ENCODE measurements at places on chromosomes 2 and 18.

GRCh38 chr2:215921895-215922294 is 91.5 kb downstream of the MREG start:
- no peaks in the 10 kb centered on the region for H3K4me1 ChIP-seq
- no peaks in the 10 kb centered on the region for H3K27me3 ChIP-seq
- H3K36me3 ChIP-seq = no peaks in the 10 kb centered on the region
- no peak overlapping the region for H3K27ac ChIP-seq
- H3K4me3 ChIP-seq = no peak overlapping the region

- H3K4me3 ChIP-seq = no peak overlapping the region
- H3K27ac ChIP-seq = no peak overlapping the region
- H3K4me1 ChIP-seq = no peaks in the 10 kb centered on the region
- no peaks in the 10 kb centered on the region for H3K27me3 ChIP-seq
These were observed 230.9 kb upstream of the RGPD4 start for GRCh38 chr2:107595749-107596148.

DNA sequence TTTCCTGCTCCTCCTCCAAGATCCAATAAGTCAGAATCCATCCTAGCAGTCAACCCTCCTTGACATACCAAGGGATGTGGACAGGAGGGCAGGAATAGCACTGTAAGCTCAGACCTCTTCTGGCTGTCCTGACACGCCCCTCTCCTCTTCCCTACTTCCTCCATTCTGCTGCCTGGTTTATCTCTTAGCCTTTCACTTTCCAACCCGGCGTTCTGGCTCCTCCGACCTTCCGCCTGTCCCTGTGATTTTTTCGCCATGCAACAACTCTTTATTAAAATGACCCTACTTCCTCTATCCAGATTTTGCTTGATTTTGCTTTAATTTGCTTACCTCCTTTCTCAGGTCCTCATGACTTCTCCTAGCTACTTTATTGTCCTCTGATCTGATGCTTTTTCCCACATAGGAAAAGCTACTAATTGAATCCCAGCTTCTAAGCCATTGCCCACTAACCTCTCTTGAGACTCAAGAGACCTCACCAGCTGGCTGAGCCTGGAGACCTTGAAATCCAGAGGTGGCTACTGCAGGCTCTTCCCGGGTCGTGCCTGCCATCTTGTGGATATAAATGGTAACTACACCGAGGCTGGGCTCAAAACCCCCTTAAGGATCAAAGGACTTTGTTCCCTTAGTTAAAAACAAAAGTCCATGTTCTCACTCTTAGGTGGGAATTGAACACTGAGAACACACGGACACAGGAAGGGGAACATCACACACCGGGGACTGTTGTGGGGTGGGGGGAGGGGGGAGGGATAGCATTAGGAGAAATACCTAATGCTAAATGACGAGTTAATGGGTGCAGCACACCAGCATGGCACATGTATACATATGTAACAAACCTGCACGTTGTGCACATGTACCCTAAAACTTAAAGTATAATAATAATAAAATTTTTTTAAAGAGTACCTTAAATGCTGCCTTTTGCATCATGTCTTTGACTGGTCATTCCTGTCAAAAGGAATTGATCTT is 139.4 kb downstream of the AKAIN1 start:
- H3K4me1 ChIP-seq = no peaks in the 10 kb centered on the region
- H3K27ac ChIP-seq = no peak overlapping the region
- no peaks in the 10 kb centered on the region for H3K27me3 ChIP-seq
- H3K4me3 ChIP-seq = no peak overlapping the region

DNA sequence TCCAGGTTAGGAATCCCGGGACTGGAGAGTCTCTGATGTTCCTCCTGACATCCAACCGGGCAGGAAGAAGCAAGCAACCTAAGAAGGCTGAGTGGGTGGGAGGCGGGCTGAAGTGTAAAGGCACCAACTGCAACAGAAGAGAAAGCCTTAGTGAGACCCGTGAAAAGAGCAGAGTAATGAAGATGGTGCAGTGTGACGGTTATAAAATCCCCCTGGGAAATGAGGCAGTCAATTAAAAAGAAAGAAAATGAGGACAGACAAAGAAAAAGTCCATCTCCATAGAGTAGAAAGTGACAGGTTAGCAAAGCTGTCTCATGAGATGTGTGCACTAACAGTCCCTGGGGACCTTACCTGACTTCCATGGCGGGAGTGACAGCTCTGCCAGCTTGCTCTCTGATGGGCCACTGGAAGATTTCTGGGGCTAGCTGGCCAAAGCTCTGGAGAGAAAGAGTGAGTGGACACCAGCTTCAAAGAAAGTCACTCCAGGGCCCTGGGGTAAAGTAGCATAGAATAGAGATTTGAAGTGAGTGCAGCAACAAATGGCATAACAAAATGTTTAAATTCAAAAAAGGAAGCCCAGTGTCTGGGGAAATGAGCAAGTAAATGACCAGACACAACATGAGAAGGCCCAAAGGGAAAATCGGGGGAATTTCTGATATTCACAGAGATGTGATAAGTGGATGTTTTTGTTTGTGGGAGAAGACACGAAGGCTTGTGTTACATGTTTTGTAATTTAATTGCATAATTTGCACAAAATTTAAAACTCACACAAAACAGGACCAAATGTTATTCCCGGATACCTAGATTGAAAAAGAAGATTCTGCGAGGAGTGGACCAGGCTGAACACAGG is 44.1 kb upstream of the IGFBP2 start:
- H3K4me1 ChIP-seq = no peaks in the 10 kb centered on the region
- DNase-seq = no peak
- H3K27ac ChIP-seq = no peak overlapping the region
- H3K36me3 ChIP-seq = no peaks in the 10 kb centered on the region

DNA sequence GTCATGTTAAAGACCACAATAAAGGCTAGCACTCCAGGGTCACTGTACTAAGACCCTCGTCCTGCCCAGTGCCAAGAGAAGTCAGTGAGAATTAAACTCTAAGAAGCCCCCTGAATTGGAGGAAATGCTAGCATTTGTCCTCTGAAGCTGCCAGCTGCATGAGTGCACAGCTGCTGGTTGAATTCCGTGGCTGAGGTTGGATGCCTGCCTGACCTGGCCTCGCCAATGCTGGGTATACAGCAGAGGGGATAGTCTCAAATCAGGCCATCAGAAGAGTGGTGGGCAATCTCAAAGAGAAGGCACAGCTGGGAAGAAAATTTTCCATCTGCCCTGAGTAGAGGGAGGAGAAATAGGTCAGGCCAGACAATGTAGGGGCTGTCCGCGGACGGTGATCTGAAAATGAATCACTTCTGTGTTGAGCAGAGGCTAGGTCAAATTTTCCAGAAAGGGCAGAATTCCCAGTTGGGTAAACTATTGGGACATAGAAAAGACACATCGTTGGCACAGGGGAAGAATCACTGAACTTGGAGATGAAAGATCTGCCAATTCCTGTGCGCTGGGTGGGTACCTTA is 110.5 kb upstream of the AGAP1 start:
- no peak overlapping the region for H3K27ac ChIP-seq
- no peaks in the 10 kb centered on the region for H3K4me1 ChIP-seq
- H3K27me3 ChIP-seq = no peaks in the 10 kb centered on the region

DNA sequence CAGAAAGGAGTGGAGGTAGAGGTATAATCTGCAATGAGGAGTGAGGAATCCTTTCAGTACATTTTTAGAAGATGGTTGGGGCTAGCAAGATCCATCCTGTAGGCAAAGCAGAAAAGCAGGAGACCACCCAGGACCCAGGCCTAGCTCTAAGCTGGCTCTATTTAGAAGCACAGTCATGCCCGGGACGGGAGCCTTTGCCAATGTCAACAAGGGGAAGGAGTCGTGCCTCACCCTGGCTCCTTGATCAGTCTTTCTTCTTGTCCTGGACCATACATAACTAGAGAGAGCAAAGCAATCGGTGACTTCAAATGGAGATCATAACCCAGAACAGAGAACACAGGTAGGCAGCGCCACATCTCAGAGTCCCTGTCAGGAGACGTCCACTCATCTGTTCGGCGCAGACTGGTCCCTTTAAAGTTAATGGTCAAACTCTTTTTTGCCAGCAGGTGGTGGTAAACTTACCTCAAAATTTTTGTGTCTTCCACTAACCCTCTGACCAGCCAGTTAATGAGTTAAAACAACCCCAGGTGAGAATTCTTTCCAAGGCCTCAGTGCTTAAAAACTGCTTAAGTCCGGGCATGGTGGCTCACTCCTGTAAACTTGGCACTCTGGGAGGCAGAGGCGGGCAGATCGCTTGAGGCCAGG is 8.0 kb downstream of the MC5R start:
- DNase-seq = no peak
- H3K4me3 ChIP-seq = no peak overlapping the region
- no peaks in the 10 kb centered on the region for H3K36me3 ChIP-seq
- no peaks in the 10 kb centered on the region for H3K4me1 ChIP-seq
- H3K27me3 ChIP-seq = peaks cover 16% of the 10 kb centered on the region

DNA sequence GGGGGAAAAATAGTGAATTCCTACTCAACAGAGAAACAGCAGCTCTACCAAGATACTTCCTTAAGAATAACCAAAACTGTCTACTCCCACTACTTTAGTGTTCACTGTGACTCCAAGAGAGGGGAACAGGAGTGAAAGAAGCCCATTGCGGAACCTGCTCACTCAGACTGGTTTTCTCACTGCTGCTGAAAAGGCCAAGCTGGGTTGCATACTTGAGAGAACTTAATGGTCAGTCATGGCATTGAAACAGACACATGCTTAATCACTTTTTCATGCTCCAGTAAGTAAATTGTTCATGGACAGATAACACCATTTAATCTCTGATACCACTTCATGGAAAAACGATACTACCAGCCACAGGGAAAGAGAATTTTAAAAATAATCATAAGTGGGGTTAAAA is 35.7 kb upstream of the SLC8A1 start:
- no peak for DNase-seq
- H3K36me3 ChIP-seq = no peaks in the 10 kb centered on the region
- H3K27ac ChIP-seq = no peak overlapping the region
- no peaks in the 10 kb centered on the region for H3K27me3 ChIP-seq
- no peak overlapping the region for H3K4me3 ChIP-seq
- H3K4me1 ChIP-seq = no peaks in the 10 kb centered on the region

GRCh38 chr2:85132834-85133637 is at the start of gene TCF7L1:
TSS of gene TCF7L1 (plus strand) at chr2:85133392. CDS start at chr2:85133685, 293 bp downstream.
- peaks cover 3% of the 10 kb centered on the region for H3K4me1 ChIP-seq
- peak within 1 kb of the TSS; percentile 47 for H3K27ac ChIP-seq
- DNase-seq = peak; percentile 73

DNA sequence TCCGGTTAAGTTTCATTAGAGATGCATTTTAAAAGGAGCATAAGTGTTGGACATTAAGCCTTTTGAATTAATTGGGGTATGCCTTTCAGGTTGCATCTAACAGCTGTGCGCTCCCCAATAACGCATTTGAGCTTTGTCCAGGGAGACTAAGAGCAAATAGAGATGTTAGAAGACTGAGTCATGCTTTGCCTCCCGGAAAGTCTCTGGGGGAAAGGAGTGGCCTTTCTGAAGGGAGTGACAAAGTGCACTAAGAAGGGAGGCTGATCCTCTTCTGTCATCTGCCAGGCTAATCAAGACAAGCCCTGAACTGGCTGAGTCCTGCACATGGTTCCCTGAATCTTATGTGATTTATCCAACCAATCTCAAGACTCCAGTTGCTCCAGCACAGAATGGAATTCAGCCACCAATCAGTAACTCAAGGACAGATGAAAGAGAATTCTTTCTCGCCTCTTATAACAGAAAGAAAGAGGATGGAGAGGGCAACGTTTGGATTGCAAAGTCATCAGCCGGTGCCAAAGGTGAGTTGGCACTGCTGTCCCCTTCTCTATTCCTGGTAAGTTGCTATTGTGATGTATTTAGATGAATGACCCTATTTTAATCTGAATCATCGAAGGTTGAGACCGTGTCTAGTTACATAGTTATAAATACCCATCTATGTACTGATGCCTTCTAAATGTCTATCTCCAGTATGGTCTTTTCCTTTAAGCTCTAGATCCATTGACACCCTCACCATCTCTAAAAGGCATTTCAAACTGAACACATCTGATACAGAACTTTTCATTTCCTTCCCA is 12.1 kb downstream of the TTL start:
- no peaks in the 10 kb centered on the region for H3K27me3 ChIP-seq
- no peak overlapping the region for H3K4me3 ChIP-seq
- H3K36me3 ChIP-seq = no peaks in the 10 kb centered on the region
- no peak overlapping the region for H3K27ac ChIP-seq
- DNase-seq = no peak

- no peaks in the 10 kb centered on the region for H3K4me1 ChIP-seq
- H3K36me3 ChIP-seq = no peaks in the 10 kb centered on the region
- H3K4me3 ChIP-seq = no peak overlapping the region
- no peak for DNase-seq
- no peaks in the 10 kb centered on the region for H3K27me3 ChIP-seq
These were observed 257.8 kb upstream of the GALNT5 start for GRCh38 chr2:156999661-157000060.
